ENCODE measurements at places on chromosomes 5 and 9. TPM values are rescaled to one million over a fixed set of nuclear protein-coding genes. Genes with fewer than 3 reads are reported as not detected.
A peak's percentile ranks its signal among the peaks of the same experiment; 100 is the strongest.

DNA sequence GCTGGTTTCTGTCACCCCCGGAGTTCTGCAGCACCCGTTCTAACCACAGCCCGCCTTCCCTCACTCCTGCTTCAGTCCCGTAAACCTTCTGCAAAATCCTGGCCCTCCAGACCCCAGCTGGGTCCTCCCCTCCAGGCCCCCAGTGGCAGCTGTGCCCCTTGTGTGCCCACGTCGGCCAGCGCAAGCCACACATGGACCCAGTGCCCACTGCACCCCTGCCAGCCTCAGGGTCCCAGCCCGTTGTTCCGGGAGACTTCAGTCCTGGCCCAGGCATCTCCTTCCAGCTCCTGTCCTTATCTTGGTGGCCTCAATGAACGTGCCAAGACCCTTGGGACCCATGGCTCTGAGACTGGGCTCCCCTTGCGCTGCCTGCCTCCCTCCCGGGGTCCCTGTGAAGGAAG, 43.2 kb downstream of the EXD3 start:
- no peak overlapping the region for H3K27ac ChIP-seq
- no peaks in the 10 kb centered on the region for H3K4me1 ChIP-seq
- peaks cover 4% of the 10 kb centered on the region for H3K36me3 ChIP-seq
- no peak for DNase-seq

DNA sequence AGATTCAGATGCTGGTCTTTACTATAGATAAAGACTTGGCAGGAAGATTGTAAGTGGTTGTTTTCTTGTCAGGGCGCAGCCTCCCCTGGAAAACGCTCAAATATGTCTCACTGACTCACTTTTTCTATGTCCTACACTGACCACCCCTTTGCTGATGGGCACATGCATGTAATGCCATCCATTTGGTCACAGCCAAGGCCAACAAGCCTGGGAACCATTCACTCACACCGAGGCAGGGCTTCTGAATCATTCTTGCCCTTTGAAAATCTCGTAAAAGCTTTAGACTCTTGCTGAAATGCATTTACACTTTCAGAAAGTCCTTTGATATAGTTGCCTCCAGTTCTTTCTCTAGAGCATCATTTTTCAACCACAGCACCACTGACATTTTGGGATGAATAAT, 249.4 kb downstream of the ACTL7B start:
- H3K4me1 ChIP-seq: no peaks in the 10 kb centered on the region
- no peak overlapping the region for H3K4me3 ChIP-seq
- no peaks in the 10 kb centered on the region for H3K36me3 ChIP-seq
- H3K27ac ChIP-seq: no peak overlapping the region

- H3K27ac ChIP-seq: peak overlapping the region; percentile 83
- peak overlapping the region; percentile 57 for H3K4me3 ChIP-seq
- DNase-seq: no peak
Measured at GRCh38 chr5:368183-369084, 46.9 kb downstream of the AHRR start.

GRCh38 chr9:123361731-123362510, 5.9 kb downstream of the CRB2 start:
- no peak overlapping the region for H3K4me3 ChIP-seq
- H3K27me3 ChIP-seq: peaks cover 4% of the 10 kb centered on the region
- H3K27ac ChIP-seq: no peak overlapping the region

DNA sequence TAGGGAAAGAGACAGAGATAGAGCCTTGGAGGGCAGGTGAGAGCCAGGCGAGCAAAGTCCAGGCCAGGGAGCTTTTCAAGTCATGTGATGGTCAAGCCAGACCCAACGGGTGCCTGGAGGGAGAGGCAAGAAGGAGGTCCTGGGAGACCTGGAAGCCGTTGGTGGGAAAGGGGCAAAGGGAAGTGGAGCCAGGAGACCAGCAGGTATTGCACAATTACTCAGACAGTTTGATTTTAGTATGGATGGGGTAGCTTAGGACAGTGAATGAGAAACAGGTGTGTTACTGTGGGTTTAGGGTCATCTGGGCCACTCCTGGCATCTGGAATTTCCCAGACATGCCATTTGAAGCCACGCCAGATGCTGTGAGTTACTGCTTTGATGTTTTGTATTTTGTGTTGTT, 5.1 kb downstream of the SECISBP2 start:
- no peak overlapping the region for H3K4me3 ChIP-seq
- no peak overlapping the region for H3K27ac ChIP-seq
- peaks cover 17% of the 10 kb centered on the region for H3K36me3 ChIP-seq

- H3K4me3 ChIP-seq: no peak overlapping the region
- H3K27ac ChIP-seq: peak overlapping the region; percentile 83
- DNase-seq: no peak
- H3K4me1 ChIP-seq: peaks cover 8% of the 10 kb centered on the region
- H3K36me3 ChIP-seq: no peaks in the 10 kb centered on the region
Measured at GRCh38 chr9:93898026-93898425, 57.1 kb downstream of the BARX1 start.

DNA sequence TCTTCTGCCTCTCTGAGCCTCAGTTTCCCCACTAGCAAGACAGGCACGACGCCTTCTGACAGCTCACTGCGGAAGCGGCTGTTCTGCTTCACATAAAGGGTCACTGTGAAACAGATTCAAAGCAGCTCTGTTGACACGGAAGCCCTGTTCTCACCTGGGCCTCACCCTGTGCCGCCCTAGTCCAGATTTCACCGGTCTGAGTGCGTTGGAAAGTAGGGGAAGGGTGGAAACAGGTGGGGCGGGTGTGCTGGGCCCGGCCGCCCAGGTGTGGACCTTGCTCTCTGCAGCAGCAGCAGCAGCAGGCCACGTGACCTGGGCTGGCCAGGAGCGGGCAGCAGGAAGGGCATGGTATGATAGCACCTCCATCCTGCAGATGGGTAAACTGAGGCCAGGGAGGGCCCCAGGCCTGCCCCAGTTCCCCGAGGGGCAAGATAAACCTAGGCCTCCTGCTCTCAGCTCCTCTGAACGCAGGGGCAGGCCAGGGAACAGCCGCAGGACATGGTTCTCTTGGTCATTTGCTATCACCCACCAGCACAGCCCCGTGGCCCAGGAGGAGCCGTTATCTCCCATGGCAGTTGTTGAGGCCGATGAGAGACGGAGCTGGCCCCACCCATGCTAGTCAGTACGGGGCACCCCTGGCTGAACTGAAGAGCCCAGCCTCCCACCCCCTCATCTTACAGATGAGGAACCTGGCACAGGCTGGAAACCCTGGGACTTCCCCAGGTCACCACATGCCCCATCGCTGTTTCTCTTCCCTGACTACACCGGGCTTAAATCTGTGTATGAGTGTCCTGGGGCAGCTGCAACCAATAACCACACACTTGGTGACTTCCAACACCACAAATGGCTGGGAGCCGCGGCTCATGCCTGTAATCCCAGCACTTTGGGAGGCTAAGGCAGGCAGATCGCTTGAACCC, 12.1 kb downstream of the PTGES2 start:
- H3K36me3 ChIP-seq: peaks cover 6% of the 10 kb centered on the region
- H3K27me3 ChIP-seq: no peaks in the 10 kb centered on the region
- no peak overlapping the region for H3K27ac ChIP-seq
- H3K4me3 ChIP-seq: no peak overlapping the region

- H3K4me3 ChIP-seq: peak overlapping the region; percentile 90
- H3K36me3 ChIP-seq: peaks cover 38% of the 10 kb centered on the region
- no peak for DNase-seq
- H3K4me1 ChIP-seq: peaks cover 21% of the 10 kb centered on the region
Measured at GRCh38 chr5:80656425-80656824, 1.6 kb upstream of the DHFR start.

- H3K4me3 ChIP-seq: no peak overlapping the region
- H3K27me3 ChIP-seq: peaks cover 40% of the 10 kb centered on the region
- peaks cover 15% of the 10 kb centered on the region for H3K4me1 ChIP-seq
- H3K36me3 ChIP-seq: no peaks in the 10 kb centered on the region
- no peak for DNase-seq
Measured at GRCh38 chr9:109455391-109455790, 42.7 kb downstream of the PTPN3 start.

- H3K4me1 ChIP-seq: peaks cover 2% of the 10 kb centered on the region
- H3K36me3 ChIP-seq: peaks cover 3% of the 10 kb centered on the region
- H3K27ac ChIP-seq: no peak within 1 kb of the TSS
- DNase-seq: peak; percentile 68
Measured at GRCh38 chr9:133163504-133164172, at the start of gene GBGT1. Gene GBGT1, minus strand, starts transcription at chr9:133163914. Its CDS starts 1,502 bp downstream, at chr9:133162412.

GPX3 gene
- not detected for total RNA-seq

IRX4 gene
- total RNA-seq: not detected

PPIC gene
- not detected for total RNA-seq

SPAG8 gene
- total RNA-seq: 4.6 TPM
